ENCODE measurements at places on chromosomes 7 and 10.
A peak's percentile ranks its signal among the peaks of the same experiment; 100 is the strongest.

GRCh38 chr10:35563261-35563891, 41.8 kb upstream of the GJD4 start:
- peak; percentile 9 for DNase-seq

DNA sequence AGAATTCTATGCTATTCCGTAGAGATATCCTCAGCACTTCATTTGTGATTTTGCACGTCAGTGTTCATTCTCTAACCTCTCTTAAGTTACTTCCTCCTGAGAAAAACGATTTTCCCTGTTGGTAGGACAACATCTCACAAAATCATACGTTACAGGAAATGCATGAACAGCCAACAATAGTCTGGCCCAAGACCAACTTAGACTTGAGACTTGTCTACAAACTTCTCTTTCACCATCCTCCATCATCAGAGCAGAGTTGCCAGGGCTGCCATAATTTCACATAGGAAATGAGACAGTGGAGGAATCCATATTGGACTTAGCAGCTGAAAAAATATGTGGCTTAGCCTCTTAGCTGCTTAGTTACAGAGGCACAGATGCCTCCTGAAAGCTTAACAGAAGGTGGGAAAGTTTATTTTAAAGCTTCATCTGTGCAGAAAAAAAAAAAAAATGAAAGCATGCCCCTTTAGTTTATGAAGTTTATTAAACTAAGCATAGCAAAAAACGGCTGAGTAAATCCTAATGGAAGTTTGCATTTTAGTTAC, 222.5 kb upstream of the CACNA2D1 start:
- no peak for DNase-seq

- no peak for DNase-seq
Observed at GRCh38 chr10:83605783-83606630, 533.3 kb upstream of the GHITM start.

GRCh38 chr7:52842202-52842900, 193.1 kb upstream of the POM121L12 start:
- no peak for DNase-seq

- DNase-seq, result no peak
Observed at GRCh38 chr10:62958980-62959379, 142.8 kb upstream of the EGR2 start.

DNA sequence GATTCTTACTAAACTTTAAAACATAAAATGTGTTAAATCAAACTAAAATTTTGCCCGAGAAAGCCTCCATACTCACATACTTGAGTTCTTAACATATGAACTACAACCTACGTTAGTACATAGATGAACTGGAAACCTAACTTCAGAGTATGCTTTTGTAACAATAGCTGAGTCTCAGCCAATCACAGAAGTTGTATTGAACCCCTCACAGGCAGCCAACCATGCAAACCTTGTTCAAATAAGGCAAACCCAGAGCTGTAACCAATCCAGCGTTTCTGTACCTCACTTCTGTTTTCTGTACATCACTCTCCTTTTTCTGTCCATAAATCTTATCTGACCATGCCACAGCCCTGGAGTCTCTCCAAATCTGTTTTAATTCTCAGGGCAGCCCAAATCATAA, 157.3 kb upstream of the COL1A2 start:
- DNase-seq, result no peak

GRCh38 chr7:132179681-132180080, 396.6 kb downstream of the PLXNA4 start:
- no peak for DNase-seq

- DNase-seq, result no peak
Observed at GRCh38 chr7:40526951-40527715, 392.3 kb downstream of the SUGCT start.

All from C1 segment of cervical spinal cord (tissue), 14 donors.